Right ventricle myocardium inferior (tissue), 1 donor: ENCODE measurements at places on chromosomes 7 and 10.

DNA sequence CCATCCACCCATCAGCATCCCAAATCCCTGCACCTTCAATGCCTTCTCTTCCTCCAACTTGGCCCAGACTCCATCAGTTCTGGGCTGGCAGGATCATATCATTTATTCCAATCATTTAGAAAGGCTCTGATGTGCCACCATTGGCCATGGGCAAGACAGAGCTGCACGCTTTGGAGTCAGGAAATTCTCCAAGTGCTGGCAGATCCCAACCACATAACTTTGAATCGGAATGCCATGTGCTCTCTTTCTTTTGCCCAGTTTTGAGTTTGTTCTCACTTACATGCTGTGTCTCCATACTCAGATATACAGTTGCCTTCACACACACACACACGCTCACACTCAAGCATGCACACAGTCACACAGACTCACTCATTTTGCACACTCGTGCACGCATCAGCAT lies 85.7 kb upstream of the GHITM start:
- no peak for DNase-seq

DNA sequence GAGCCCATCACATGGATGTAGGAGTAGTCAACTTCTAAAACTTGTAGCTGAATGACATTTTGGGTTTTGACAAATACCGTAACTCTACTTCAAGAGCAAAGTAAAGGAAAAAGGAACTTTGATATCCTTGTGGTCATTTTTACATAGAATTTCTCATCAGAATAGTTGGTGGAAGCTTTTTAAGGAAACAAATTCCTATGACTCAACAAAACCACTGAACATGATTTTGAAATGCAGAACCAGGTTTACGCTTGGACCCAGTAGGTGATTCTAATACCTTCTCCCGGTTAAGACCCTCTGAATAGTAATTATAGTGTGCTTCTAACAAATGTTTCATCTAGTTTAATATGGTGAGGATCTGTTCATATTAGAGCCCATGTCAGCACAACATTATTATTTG lies 307.8 kb downstream of the GPR37 start:
- no peak for DNase-seq

DNA sequence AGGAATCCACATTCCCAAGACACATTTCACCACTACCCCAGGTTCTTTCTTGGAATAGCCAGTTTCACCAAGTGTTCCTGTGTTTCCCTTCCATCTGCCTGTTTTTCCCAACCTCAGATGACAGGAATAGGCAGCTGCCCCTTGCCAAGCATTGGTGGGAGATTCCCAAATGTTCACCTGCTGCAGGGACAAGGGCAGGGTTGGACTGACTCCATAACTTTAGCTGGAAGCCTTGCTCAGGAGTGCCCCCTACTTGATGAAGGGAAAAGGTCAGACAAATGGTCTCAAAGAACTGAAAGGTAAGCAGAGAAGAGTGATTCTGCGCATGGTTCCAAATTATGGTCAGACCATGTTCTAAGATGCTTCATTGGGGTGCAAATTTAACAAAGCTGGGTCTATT lies 45.1 kb upstream of the LYZL1 start:
- no peak for DNase-seq

DNA sequence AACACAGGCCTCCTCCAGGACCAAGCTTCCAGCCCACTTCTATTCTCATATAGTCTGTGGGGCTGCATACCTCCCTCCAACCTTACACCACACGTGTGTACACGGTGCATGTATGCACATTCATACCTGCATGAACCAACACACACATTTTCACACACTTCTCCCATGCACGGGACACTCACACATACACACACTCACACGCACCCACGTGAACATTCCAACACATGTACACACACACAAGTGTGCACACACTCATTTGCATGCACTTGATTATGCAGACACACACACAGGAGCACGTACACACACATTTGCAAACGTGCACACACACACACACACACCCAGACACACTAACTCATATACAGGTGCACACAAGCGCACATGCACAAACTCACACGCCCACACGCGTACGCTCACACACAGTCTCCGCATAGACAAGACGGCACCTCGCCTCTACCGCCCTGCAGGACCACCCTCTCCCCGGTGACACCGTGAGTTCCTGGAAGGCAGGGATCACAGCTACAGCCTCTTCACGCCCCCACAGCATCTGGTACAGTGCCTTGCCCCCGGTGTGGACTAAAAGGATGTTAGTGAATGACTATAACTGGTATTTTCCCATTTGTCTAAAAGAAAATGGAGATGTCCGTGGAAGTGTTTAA lies 263.8 kb downstream of the PTPRN2 start:
- no peak for DNase-seq

DNA sequence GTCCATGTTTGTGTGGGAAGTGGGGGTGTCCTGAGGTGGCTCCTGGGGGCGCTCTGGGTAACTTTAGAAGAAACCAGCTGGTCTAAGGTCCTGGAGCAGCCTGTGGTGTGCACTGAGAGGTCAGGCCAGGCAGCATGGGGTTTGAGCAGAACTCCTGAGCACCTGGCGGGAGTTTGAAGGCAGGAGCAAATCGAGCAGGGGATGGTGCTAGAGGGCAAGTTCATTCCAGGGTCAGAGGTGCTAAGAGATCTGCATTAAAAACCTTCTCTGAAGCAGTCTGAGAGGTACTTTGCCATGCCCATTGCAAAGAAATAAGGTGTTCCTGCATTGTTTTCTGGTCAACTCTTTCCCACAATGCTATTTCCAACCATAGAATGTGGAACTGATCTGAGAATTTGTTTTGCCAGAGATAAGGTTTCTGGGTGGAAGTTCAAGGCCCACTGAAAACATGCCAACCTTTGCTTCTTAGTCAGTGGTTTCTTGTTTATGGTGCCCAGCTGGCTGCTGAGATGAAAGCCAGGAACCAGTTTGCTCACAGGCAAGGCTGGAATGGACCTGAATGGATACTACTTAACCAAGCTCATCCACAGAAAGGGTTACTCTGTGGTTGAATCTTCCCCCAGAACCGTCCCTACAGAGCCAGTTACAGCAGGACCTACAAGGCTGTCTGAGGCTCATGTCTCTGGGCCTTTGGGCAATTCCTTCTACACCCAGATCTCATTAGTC lies 136.3 kb upstream of the TMEM72 start:
- no peak for DNase-seq
